NCI-H1930 (cell line): ENCODE measurements at places on chromosomes 3 and 15.
A peak's percentile ranks its signal among the peaks of the same experiment; 100 is the strongest.

DNA sequence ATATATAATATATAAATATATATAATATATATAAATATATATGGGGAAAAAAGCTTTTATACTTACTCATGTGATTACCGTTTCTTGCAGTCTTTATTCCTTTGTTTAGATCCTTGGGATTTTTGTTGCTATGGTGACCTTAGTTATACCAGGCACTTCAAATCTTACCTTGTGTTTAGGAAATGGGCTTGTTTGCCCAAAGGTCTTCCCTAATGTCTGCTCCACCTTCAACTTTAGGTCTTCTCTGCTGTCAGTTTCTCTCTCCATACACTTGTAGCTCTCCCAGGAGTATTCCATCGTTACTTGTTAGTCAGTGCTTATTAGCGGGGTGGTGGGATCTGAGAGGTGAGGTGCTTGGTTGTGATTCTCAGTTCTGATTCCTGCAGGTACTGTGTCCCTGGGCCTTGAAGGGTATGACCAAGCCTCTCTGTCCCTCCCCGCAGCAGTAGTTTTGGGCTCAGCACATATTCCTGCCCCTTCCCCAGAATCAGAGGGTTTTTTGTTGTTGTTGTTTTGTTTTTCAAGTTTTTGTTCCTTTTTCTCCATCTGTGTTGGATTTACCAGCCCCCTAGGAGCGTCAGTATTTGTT, 9.6 kb upstream of the LAMP3 start:
- DNase-seq: no peak

DNA sequence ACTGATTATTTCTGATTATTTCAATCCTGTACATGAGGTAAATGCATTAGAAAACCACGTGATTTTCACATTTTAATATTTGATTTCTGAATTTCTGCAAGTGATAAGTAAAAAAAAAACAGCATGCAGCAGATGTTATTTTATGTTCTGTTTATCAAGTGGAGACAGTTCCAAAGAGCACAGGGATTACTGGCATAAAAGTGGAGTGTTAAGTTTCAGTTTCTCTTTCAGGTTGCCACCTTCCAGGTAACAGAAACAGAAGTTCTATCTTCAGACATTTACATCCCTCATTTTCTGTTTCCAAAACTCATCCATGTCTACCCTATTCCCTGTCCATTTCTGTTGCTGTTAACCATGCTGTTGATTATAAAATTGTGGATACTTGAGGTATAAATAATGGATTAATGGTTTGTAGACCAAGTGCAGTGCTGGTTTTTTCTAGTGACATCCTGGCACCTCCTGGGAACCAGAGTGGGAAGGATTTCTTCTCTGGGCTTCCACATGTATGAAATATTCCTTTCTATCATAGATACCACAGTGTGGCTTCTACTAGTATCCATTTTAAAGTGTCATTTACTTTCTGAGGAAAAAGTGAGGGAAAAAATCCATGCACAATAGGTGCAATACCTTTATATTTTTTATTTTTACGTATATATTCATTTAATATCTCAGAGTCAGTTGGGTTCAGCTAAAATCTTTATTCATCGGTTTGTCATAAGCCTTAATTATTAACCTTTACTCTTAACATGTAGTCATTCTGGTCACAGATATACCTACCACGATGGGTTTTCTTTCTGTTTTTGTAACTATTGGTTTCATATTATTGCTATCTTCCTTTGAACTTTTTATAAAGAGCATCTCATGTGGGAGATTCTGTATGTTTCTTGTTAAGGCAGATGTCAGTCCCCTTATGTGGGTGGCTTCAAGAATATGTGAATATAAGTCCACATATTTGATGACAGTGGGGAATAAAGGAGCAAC, 1010.0 kb downstream of the SQOR start:
- DNase-seq: no peak

DNA sequence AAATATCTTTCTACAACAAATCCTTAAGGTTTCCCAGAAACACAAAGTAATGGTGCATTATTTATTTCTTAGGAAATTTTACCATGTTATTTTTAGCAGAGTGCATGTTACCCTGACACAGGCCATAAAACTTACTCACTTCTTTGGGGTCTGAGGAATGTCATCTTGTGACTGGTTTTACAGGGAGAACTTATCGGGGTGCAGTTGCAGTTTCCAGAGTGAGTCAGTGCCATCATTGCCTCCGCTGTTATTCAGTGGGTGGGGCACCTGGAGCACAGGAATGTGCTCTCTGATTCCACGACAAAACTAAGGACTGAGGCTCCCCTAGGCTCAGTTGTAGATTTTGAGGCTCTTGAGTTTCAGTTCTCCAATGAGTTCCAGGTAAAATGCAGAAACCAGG, 11.1 kb upstream of the GREM1 start:
- no peak for DNase-seq

GRCh38 chr15:39267685-39268084, 313.2 kb upstream of the THBS1 start:
- no peak for DNase-seq

GRCh38 chr15:70526221-70526973, 237.0 kb downstream of the UACA start:
- peak; percentile 91 for DNase-seq

DNA sequence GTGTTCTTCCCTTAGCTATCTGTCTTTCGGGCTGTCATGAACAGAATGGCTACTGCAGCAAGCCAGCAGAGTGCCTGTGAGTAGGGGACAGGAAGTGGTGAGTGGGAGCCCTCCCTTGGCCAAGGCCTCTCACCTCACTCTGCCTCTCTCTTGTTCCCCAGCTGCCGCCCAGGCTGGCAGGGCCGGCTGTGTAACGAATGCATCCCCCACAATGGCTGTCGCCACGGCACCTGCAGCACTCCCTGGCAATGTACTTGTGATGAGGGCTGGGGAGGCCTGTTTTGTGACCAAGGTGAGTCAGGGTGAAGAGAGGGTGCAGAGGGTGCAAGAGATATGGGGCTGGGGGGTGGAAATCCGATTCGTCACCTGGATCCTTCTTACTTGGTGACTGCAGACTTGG, 3.0 kb downstream of the DLL4 start:
- DNase-seq: no peak

DNA sequence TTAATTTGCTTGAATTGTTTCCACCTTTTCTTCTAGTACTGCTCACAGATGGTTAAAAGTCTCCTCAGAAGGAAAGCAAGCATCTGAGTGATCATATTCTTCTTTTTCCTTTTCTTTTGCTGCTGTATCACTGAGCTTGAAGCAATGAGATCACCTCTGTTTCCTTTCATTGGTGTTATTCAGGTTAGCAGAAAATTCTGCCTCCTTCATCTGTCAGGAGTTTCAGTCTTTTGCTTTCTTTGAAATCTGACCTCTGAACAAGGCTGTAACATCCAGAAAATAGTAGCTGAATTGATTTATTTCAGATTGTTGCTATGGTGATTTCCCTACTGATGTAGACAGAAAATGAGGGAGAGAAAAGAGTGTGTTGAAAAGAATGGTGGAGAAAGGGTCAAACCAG, 343.0 kb downstream of the MFSD1 start:
- no peak for DNase-seq

GRCh38 chr3:61960976-61961375, 399.6 kb downstream of the PTPRG start:
- DNase-seq: no peak

DNA sequence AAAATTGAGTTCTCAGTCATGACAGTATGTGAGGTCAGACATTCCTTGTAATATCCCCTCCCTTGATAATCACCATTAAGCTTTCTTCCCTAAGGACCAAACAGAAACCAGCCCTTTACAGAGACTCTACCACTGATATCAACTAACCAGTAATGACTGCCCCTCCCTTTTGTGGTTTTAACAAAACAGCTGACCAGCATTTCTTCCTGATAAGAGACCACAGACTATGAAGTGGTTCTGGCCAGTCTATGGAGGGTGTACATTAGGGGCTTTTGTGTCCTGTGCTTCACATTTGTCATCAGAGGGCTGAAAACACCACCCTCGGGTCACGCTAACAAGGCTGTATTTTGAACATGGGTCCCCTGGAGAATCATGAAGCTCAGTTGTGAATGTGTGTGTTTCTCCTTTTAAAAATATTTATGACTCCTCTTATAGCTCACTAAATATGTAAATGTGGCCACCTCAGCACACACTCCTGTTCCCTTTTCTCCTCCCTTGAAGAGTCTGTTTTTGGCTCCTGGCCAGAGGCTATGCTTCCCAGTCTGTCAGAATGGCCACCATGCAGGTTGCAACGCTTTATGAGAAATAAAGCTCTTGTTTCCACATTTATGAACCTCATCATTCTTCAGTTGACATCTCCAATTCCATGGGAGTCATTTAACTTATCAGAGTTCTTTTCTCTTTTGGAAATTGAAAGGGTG, 239.3 kb downstream of the CPNE4 start:
- DNase-seq: no peak

DNA sequence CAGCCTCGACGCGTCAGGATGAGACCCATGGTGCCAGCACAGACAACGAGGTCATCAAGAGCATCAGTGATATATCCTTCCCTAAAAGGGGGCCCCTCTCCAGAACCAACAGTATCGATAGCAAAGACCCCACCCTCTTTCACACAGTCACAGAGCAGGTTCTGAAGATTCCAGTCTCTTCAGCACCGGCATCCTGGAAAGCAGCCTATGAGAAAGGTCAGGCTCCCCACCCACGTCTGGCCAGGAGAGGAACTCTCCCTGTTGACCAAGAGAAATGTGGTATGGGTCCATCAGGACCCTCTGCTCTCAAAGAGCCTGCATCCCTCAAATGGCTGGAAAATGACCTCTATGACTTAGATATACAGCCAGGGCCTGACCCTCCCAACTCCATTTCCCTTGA, 11.6 kb downstream of the ANKRD34C start:
- DNase-seq: no peak
